GM04504 (cell line): ENCODE measurements at places on chromosomes 5 and 9.

GRCh38 chr5:62083661-62084060 lies 222.3 kb upstream of the KIF2A start:
- DNase-seq = no peak

DNA sequence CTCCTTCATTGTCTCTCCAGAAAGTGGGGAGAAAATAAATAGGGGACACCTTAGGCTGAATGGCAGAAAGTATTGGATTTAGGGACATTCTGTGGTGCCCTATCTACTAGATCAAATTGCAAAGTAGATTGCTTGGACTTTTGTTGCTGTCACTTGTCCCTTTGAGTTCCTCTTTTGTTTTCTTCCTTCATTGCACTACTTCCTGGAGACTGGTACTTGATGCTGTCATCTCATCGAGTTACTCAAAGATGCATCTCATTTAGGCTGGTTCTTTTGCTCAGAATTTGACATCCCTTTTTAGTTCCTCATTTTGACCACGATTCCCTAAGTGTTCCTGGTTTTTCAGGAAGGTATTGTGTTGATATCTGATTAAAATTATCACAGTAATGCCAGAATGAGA lies 137.6 kb downstream of the ADGRV1 start:
- no peak for DNase-seq

DNA sequence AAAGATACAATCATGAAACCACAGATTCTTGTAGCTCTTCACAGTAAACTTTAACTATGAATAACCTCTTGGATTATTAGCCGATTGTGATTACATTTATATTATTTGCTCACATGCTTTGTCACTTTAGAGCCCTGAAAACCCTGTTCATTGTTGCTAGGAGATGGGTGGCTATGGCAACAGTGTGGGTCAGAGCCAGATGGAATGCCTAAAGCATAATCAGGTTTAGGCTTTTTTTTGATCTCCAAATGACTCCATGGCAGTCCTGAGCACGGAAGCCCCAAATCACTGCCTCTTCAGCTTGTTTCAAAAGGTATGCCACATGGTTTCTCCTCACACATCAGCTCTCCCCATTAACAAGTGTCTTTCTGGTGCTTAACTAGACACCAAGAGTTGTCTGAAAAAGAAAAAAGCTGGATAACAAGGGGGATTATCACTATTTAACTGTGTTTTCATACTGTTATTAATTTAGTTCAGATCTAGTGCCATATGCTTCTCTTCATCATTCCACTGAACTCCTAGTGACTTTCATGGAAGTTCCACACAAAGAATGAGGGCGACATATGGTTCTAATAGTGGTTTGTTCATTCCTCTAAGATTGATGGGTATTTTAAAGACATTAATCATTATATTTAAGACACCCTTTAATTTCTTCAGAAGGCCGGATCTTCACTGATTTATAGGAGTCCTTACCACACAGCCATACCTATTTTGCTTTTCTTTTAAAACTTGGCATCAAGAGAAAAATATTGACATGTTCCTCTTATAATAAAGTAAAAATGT lies 88.8 kb upstream of the PAM start:
- no peak for DNase-seq

GRCh38 chr5:125251703-125252102 lies 505.3 kb upstream of the ZNF608 start:
- DNase-seq = no peak

DNA sequence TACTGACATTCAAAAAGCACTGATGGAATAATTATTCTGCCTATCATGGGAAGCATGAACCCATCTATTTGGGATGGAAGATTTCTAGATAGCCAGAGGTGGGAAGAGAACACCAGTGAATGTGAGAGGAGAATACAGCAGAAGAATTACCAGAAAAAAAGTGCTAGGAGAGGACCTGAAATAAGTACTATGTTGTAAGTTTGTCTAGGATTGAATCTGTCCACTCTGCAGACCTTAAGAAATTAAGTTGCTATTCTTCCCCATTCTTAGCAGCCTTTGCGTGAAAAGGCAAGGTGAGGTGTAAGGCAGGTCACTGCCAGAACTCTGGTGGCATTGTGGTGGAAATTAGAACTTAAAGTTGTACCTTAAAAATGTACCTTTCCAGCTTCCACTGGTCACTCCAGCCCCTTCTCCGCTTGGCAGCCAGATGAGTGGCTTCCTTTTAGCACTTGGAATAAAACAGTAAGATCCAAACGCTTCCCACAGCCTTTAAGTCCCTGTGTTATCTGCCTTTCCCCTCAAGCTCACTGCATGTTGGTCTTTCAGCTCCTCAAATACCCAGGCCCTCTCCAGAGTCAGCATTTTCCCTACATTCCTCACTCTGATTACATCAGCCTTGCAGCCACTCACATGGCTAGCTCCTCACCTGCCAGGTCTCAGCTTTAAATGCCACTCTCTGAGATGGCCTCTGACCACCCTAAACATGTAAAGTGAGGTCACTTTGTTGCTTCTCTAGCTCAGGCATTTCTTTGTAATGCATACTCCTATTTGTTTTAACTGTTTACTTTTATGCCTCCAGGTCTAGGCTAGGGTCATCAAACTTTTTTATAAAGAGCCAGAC lies 253.0 kb downstream of the EPB41L4A start:
- DNase-seq = no peak

DNA sequence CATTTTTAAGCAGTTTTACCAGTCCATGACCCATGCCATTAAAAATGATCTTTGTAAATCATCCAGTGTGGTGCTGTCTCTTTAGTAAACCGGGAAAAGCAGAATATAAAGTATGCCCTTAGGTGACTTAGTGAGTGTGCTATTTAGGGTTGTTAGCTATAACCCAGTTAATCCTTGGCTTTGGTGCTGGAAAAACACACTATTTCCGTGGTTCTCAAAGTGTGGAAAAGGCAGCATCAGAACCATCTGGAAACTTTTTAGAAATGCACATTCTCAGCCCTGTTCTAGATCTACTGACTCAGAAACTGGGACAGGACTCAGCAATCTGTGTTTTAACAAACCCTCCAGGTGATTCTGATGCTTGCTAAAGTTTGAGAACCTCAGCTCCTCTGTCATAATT lies 123.6 kb upstream of the ZNF608 start:
- DNase-seq = peak; percentile 18

DNA sequence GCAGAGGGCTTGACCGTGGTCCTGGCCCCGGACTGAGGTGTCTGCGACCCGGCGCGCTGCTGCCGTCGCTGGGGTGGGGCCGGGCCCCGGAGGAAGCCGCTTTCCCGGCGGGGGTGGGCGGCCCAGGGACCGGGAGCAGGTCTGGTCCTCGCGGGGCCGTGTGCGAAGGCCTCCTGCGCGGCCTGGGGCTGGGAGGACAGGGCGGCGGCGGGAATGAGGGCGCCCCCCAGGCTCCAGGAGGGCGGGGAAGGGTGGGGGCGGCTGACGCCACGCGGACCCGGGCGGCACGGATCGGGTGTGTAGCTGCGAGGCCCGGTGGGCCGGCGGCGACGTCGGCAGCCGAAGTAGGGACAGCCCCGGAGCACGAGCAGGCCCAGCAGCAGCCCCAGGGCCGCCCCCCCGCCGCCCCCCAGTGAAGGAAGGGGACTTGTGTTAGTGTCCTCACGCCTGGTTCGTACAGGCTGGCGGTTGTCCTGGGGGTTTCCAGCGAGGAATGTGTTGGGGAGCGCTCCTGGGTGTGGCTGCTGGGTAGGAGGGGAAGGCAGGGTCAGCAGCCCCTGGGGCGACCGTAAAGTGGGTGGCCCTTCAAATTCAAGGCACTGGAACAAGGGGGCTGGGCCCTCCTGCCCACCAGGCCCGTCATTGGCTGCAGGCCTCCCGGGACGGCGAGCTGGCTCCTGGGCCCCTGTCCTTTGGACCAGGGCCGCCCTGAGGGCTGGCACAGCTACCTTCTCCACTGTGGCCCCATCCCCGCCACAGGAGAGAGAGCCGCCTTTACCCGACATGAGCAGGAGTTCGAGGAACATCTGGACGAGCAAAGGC lies 597 bp upstream of the TMEM250 start:
- no peak for DNase-seq

DNA sequence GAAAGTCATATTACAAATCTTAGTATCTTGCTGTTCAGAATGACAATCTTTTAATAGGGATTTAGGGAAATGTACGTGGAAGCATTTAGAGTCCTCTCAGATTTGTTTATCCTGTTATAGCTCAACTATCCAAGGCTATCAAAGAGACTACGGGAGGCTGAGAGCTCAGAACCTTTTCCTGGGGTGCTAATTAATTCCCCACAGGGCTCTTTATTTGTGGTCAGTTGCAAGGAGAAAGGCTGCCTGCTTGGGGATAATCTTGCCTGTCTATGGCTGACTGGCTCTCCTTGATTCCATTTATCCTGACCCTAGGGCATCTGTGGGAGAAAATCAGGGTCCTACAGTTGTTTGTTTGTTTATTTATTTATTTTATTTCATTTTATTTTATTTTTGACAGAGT lies 28.0 kb upstream of the RPS23 start:
- DNase-seq = no peak

DNA sequence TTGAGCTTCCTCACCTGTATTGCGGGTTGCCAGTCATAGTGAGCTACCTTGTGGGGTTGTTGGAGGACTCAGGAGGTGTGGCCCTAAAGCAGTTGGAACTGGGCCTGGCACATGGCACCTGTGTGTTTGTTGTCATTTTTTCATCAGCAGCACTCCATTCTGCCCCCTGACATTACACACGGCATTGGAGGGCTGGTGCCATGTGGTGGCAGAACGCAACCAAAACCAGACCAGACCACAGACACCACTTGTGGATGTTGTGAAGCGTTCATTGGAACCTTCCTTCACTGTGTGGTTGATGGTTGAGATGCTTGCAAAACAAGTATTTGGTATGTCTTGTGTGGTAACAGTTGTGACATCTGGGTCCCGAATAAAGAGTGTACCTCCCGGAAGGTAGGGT lies 113.2 kb upstream of the ERCC6L2 start:
- DNase-seq = no peak

GRCh38 chr5:12837592-12837991 lies 933.3 kb upstream of the CTNND2 start:
- no peak for DNase-seq

DNA sequence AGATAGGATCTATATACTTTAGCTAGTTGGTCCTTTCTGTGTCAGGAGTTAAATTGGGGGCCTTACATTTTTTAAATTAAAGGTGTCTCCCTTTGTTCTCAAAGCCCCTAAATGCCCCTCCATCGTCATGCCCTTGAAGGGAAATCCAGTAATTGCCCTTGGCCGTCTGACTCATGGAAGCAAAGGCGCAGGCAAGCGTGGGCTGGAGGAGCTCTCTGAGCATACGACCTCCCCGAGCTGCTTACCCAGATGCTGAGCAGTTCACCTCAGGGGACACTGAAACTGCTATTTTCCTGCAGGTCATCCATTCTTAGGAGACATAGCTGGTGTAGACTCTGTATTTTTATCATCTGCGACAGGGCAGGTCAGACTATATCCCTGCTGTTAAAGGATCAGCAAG lies 23.0 kb downstream of the PCSK1 start:
- DNase-seq = no peak

DNA sequence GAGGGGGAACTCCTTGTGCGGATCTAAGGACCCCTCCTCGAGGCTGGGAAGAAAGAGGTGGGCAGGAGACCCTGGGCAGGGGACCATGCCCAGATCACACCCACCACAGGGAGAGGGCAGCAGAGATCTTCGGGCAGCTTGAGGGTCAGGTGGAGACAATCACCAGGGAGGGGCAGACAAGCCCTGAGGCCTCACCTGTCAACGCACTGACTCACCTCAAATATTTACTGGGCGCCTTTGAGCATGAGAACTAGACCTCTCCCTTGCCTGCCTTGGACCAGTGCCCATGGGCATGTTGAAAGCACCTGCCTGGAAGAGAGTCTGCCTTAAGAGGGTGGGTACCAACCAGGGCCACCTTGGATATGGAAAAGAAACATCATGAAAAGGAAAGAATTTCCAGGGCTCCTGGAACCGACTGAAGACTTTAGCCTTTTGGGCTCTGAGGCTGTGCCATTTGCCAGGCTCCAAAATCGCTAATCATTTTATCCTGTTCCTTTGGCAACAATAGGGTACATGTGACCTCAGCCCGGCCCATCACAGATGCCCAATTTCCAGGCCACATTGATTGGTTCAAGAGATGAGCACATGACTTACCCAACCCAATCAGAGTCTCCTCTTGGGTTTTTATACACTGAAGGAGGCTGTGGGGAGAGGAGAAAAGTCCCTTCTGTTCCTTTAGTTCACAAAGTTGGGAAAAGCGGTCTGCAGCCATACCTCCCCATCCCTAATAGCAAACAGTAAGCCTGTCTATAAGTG lies 10.4 kb upstream of the SPINK4 start:
- no peak for DNase-seq

GRCh38 chr9:5950261-5950660 lies 59.6 kb downstream of the MLANA start:
- no peak for DNase-seq

DNA sequence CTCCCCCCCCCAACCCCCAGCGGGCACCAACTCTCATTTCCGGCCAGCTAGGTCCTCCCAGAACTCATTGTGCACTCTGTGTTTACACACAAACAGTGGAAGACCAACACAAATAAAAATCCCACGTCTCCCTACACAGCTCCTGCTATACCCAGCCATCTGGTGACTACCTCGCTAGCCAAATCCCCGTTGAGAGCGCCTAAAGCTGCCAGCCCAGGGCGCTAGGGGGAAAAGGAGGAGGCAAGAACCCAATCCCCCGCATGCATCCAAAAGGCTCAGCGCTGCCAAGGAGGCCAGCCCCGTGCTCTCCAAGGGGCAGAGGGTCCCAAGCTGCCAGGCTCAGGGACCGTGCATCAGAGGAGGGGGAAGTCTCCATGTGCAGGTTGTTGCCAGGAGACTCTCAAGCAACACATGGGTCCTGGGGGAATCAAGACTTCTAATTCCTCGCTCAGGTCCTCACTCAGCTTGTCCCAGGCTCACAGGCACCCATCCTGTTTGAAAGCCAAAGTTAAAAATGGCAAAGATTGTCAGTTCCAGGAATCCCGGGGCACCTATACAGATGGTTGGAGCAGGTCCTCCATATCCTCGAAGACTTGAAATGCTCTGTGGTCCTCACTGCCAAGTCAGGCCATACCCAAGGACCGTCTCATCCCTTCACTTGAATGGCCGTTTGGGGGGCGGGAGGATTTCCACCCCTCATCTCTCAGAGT lies 2.7 kb downstream of the ASTN2 start:
- DNase-seq = no peak

GRCh38 chr9:93522736-93523135 lies 53.6 kb upstream of the PHF2 start:
- DNase-seq = no peak

- peak; percentile 5 for DNase-seq
These were observed at the start of gene GABRB2 for GRCh38 chr5:161546470-161547301. Gene GABRB2 (minus strand): TSS chr5:161546725. CDS start chr5:161546643, 82 bp downstream.

- DNase-seq = no peak
These were observed 1152.9 kb upstream of the CDH6 start for GRCh38 chr5:30040488-30041118.

DNA sequence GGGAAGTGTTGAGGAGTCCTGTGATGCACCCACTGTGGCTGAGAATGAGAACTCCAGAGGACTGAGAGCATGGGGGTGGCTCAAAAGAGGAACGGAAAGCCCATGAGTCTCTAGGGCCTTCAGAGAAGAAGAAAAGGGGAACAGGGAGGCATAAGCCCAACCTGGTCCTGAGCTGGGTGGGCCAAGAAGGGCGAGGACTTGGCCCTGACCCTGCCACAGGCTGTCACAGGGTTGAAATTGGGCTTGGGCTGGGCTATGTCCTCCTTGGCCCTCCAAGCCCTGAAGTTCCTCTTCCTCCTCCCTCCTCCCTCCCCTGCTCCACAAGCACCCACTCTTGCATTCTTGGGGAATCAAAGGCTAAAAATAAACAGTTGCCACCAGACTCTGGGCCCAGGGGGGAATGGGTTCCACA lies 49.3 kb upstream of the PPARGC1B start:
- DNase-seq = no peak

GRCh38 chr9:26955222-26955903 lies 849 bp upstream of the IFT74 start:
- no peak for DNase-seq
